ENCODE measurements at places on chromosomes 11 and 22. TPM values are rescaled to one million over a fixed set of nuclear protein-coding genes. Genes with fewer than 3 reads are reported as not detected.
A peak's percentile ranks its signal among the peaks of the same experiment; 100 is the strongest.

- no peak overlapping the region for H3K27ac ChIP-seq
- no peaks in the 10 kb centered on the region for H3K36me3 ChIP-seq
- H3K4me3 ChIP-seq: no peak overlapping the region
These were observed 81.8 kb upstream of the KCNQ1OT1 start for GRCh38 chr11:2781408-2782274.

GRCh38 chr11:129117595-129118350 lies 74.4 kb downstream of the ARHGAP32 start:
- H3K4me1 ChIP-seq: no peaks in the 10 kb centered on the region
- peak; percentile 71 for DNase-seq
- no peaks in the 10 kb centered on the region for H3K36me3 ChIP-seq
- H3K27ac ChIP-seq: no peak overlapping the region

- H3K27me3 ChIP-seq: no peaks in the 10 kb centered on the region
- H3K36me3 ChIP-seq: no peaks in the 10 kb centered on the region
- peaks cover 3% of the 10 kb centered on the region for H3K4me1 ChIP-seq
These were observed 12.1 kb downstream of the C11orf86 start for GRCh38 chr11:66987158-66987620.

- no peaks in the 10 kb centered on the region for H3K27me3 ChIP-seq
- H3K27ac ChIP-seq: no peak overlapping the region
- no peak for DNase-seq
- H3K4me1 ChIP-seq: no peaks in the 10 kb centered on the region
- no peak overlapping the region for H3K4me3 ChIP-seq
These were observed 1313.6 kb downstream of the TBC1D22A start for GRCh38 chr22:48076008-48076407.

- no peak for DNase-seq
- no peaks in the 10 kb centered on the region for H3K4me1 ChIP-seq
- H3K27ac ChIP-seq: no peak overlapping the region
- H3K4me3 ChIP-seq: no peak overlapping the region
- no peaks in the 10 kb centered on the region for H3K27me3 ChIP-seq
These were observed 73.1 kb downstream of the TMPRSS5 start for GRCh38 chr11:113632981-113633380.

DNA sequence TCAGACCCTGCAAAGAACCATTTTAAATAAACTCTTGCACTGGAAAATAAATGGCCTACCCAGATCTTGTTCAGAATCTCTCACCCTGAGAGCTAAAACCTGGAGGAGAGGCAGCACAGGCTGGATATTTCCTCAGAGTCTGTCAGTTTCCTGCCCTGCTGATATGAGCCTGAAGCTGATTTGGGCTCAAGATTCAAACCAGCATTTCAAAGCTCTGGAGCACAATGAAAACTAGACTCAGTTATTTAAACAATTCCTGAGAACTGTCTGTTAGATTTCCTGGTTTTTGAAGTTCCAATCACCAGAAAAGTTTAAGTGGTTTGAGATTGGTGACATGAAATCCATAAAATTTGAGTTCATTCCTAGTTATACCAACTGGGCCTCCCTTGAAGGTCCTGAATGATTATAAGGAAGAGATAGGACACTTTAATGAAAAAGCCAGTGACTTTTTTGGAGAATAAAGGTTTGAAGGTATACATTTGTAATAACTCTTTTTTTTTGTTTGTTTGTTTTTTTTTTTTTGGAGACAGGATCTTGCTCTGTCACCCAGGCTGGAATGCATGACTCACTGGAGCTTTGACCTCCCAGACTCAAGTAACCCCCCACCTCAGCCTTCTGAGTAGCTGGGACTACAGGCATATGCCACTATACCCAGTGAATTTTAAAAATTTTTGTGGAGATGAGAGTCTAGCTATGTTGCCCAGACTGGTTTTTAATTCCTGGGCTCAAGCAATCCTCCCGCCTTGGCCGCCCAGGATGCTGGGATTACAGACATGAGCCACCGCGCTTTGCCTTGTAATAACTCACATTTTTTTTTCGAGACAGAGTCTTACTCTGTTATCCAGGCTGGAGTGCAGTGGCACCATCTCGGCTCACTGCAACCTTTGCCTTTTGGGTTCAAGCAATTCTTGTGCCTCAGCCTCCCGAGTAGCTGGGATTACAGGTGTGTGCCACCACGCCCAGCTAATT lies 8.0 kb upstream of the ESAM start:
- no peak for DNase-seq
- no peaks in the 10 kb centered on the region for H3K36me3 ChIP-seq
- no peaks in the 10 kb centered on the region for H3K4me1 ChIP-seq
- H3K27ac ChIP-seq: peak overlapping the region; percentile 13
- no peaks in the 10 kb centered on the region for H3K27me3 ChIP-seq

- no peaks in the 10 kb centered on the region for H3K36me3 ChIP-seq
- H3K4me3 ChIP-seq: no peak overlapping the region
- DNase-seq: no peak
- no peak overlapping the region for H3K27ac ChIP-seq
These were observed 101.7 kb upstream of the TRIM77 start for GRCh38 chr11:89608234-89608966.

C22orf15 gene
- not detected for total RNA-seq

DNA sequence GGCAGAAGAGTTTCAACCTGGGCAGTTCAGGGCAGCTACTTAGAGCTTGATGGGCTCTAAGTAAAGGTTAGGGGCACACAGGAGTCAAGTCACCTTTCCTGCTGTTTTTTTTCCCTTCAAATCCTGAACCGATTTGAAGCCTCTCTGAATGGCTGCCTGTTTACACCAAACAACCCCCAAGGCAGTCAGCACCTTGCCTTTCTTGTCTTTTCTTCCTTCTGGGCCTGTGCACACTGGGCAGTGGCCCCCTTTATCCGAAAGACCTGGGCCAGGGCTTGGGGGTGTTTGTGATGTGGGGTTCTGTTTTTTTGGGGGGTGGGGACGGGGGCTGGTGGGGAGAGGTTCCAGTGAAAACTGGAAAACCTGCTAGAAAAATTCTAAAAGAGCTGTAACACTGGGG lies 4.3 kb downstream of the RSPH14 start:
- H3K27ac ChIP-seq: no peak overlapping the region
- no peak overlapping the region for H3K4me3 ChIP-seq
- no peaks in the 10 kb centered on the region for H3K27me3 ChIP-seq
- H3K4me1 ChIP-seq: peaks cover 4% of the 10 kb centered on the region
- no peaks in the 10 kb centered on the region for H3K36me3 ChIP-seq
- DNase-seq: no peak

- H3K27ac ChIP-seq: no peak overlapping the region
- peaks cover 5% of the 10 kb centered on the region for H3K4me1 ChIP-seq
- no peaks in the 10 kb centered on the region for H3K27me3 ChIP-seq
- no peaks in the 10 kb centered on the region for H3K36me3 ChIP-seq
- DNase-seq: no peak
These were observed 45.3 kb upstream of the ADA2 start for GRCh38 chr22:17264321-17265052.

GRCh38 chr11:13209379-13209778 lies 68.2 kb upstream of the BMAL1 start:
- no peaks in the 10 kb centered on the region for H3K4me1 ChIP-seq
- no peak overlapping the region for H3K4me3 ChIP-seq
- H3K36me3 ChIP-seq: no peaks in the 10 kb centered on the region
- H3K27me3 ChIP-seq: no peaks in the 10 kb centered on the region
- no peak for DNase-seq

OR52N4 gene
- not detected for total RNA-seq

DNA sequence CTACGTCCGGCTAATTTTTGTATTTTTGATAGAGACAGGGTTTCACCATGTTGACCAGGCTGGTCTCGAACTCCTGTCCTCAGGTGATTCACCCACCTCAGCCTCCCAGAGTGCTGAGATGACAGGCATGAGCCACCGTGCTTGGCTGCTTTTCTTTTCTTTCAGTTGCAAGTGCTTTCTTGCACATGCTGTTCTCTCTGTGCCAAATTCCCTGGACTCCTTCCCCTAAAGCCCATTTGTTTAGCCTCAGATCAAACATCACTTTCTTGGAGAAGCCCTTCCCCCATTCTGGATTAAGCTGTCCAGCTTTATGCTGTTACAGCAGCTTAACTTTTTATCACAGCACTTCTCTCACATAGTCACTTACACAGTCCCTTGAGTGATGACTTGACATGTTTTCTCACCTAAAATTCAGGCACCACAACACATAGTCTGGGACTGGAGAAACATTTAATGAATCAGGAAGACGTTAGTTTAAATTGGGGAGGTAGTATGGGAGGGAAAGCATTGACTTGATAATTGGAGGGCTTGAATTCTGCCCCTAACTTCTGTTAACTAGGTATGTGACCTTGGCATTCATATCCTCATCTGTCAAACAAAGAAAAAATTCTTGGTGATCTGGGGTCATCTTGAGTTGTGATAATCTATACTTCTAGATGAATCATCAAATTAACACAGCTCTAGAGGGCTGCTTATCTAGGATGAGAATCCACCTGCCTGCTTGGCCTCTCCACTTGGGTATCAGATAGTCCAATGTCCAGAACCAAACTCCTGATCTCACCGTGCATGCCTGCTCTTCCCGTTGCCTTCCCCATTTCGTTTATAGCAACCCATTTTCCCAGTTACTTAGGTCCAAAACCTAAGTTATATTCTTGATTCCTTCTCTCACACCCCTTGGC lies 18.4 kb downstream of the ACO2 start:
- DNase-seq: no peak
- H3K36me3 ChIP-seq: no peaks in the 10 kb centered on the region
- peaks cover 4% of the 10 kb centered on the region for H3K4me1 ChIP-seq
- no peak overlapping the region for H3K4me3 ChIP-seq

CSF2RB gene
- 2.1 TPM for total RNA-seq

DNA sequence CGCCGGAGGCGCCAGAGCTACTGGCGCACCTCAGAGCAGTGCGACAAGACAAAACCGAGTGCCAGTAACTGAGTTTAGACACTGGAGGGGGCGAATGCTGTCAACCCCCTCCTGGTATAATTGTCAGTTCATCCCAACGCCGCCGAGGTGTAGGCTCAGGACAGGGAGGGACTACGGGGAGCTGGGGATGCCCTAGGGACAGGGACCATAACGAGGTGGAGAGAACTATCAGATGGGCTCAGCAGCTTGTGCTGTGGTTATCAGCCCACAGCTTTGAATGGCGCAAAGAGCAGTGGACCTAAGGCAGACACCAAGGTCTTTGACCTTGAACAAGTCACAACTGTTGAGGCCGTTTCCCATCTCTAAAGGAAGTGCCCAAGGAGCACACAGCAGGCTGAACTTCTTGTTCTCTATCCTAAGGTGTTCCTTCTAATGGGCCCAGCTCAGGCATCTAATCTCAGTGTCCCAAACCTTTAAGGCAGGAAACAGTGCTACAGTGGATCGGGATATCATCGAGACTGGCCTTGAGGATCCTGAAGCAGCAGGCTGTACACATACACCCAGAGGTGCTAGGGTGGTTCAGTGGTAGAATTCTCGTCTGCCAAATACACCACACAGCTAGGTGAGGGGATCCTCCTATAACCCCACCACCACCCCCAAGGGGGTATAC lies 958 bp upstream of the TUT1 start:
- peak overlapping the region; percentile 54 for H3K4me3 ChIP-seq
- no peaks in the 10 kb centered on the region for H3K36me3 ChIP-seq
- peaks cover 20% of the 10 kb centered on the region for H3K4me1 ChIP-seq
- no peaks in the 10 kb centered on the region for H3K27me3 ChIP-seq
- peak overlapping the region; percentile 94 for H3K27ac ChIP-seq

- H3K27ac ChIP-seq: no peak overlapping the region
- no peaks in the 10 kb centered on the region for H3K27me3 ChIP-seq
- H3K36me3 ChIP-seq: no peaks in the 10 kb centered on the region
- no peaks in the 10 kb centered on the region for H3K4me1 ChIP-seq
- DNase-seq: no peak
These were observed 13.5 kb downstream of the SPTBN2 start for GRCh38 chr11:66715346-66716085.

DNA sequence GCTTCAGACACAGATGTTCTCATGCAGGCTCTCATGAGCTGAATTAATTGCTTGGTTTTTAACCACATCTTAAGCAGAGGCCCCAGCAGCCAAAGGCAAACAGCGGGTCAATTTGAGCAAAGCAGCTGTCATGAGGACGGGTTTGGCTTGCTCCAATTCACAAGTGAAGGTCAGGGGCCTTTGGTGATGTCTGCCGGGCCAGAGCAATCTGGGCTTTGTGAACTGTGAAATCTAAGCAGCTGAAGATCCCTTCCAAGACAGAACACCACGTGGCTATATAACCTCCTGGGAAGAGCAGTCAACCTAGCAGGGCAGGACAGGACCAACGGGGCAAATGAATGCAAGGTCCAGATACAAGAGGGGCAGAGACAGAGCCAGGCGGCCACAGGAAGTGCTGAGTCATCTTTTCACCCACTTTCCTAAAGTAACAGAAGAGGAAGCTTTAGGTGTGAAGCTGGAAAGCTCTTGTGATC lies 187.3 kb upstream of the B3GAT1 start:
- H3K27ac ChIP-seq: no peak overlapping the region
- H3K27me3 ChIP-seq: no peaks in the 10 kb centered on the region
- H3K4me1 ChIP-seq: no peaks in the 10 kb centered on the region
- no peak overlapping the region for H3K4me3 ChIP-seq
- DNase-seq: no peak

ART5 gene
- total RNA-seq: not detected

DNA sequence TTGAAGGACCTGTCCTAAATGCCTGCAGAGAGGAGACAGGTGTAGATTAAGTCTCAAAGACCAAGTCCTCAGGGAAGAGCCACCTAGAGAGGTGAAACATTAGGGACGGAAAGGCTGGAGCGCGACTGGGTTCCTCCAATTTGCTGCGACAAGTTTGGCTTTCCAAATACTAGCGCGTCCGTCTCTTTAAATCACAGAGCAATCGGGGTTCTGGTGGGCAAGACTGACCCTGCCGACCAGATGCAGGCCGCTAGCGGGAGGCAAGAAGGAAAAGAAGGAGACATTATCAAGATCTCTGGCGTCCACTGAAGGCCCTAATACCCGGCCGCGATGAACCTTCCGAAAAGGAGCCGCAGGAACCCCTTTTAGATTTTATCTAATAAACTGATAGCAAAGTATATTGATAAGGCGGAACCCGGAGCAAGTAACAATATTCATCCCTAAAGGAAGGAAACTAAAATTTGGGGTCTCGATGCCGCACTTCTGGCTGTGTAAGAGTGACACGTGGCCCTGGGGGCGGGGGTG lies 128.2 kb upstream of the C11orf58 start:
- peaks cover 14% of the 10 kb centered on the region for H3K4me1 ChIP-seq
- no peak overlapping the region for H3K4me3 ChIP-seq
- DNase-seq: no peak
- H3K27ac ChIP-seq: no peak overlapping the region
- H3K36me3 ChIP-seq: no peaks in the 10 kb centered on the region

- no peak overlapping the region for H3K4me3 ChIP-seq
- no peaks in the 10 kb centered on the region for H3K36me3 ChIP-seq
- no peaks in the 10 kb centered on the region for H3K27me3 ChIP-seq
- H3K4me1 ChIP-seq: no peaks in the 10 kb centered on the region
- no peak overlapping the region for H3K27ac ChIP-seq
- no peak for DNase-seq
These were observed 22.3 kb downstream of the SLC6A5 start for GRCh38 chr11:20621679-20622078.

DNA sequence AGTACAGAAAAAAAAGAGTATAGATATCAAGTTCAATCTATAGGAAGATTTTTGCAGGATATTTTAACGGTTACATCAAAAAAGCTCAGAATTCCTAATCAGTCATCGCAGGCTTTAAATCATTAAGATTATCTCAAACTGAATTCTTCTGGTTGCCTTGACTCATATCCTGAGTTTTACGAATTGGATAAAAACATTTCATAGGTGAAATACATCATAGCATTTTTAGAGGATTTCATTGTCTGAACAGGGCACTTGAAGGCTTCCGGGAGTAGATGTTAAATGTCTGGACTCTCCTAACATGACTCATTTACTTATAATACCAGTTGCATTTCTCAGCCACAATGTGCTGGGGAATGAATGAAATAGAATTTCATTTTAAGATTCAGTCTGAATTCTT lies 2216.6 kb upstream of the RAG2 start:
- no peak for DNase-seq
- no peak overlapping the region for H3K4me3 ChIP-seq

Measured in colonic mucosa (tissue), 4 donors.